ENCODE measurements at places on chromosomes 7 and 10.

DNA sequence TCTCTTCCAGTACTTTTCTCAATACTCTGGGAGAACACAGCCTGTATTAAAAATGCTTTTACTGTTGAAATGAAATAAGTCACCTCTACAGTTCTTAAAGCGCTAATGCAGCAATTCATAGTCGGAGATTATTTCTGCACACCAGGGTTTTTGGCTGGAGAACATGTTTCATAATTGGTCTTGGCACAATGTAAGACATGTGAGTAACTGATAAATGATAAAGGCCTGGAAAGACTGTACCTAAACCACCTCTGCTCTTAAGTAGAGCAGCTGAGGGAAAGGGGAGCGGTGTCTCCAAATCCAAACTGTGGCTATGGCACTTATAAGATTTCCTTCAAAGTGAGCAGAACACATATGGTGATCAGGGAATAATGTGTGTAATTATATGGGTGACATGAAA lies 390.3 kb upstream of the MBL2 start:
- DNase-seq = no peak

DNA sequence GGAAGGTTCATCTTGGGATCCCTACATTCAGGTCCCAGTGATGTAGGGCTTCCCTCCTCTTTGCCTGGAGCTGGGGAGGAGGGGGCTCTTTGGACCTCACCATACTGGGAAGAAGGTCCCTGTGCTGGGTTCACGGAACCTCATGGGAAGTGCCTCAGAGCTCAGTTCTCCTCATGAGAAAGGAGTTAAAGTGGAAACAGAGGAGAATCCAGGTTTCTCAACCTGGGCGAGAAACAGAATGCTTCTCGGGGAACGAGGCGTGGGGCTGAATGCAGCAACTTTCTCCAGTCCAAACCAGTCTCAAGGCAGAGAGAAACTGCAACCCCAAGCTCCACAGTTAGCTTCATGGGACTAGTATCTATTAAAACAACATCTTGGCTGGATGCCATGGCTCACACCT lies 382.7 kb upstream of the FOXK1 start:
- no peak for DNase-seq

- DNase-seq = no peak
Measured at GRCh38 chr10:75941223-75941801, 509.9 kb downstream of the LRMDA start.

DNA sequence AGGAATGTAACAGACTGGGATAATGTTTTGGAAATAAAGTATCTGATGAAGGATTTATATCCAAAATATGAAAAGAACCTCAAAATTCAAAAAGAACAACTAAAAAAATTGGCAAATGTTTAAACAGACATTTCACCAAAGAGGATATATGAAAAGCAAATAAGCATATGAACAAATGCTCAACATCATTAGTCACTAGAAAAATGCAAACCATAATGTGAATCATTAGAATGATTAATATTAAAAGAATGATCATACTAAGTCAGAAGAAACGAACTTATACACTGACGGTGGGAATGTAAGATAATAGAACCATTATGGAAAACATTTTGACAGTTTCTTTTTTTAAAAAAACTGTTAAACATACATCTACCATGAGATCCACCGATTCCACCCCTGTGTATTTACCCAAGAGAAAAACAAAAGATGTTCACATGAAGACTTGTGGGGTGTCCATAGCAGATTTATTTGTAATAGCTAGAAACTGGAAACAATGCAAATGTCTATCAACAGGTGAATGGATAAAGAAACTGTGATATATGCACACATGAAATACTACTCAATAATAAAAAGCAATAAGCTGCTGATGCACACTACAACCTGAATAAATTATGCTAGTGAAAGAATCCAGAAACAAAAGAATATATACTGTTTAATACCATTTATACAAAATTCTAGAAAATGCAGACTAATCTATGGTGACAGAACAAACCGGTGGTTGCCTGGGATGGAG lies 35.7 kb downstream of the PRKG1 start:
- no peak for DNase-seq

GRCh38 chr10:32005050-32005449 lies 51.2 kb downstream of the KIF5B start:
- no peak for DNase-seq

- no peak for DNase-seq
Measured at GRCh38 chr7:134589491-134589941, 40.6 kb downstream of the AKR1B15 start.

DNA sequence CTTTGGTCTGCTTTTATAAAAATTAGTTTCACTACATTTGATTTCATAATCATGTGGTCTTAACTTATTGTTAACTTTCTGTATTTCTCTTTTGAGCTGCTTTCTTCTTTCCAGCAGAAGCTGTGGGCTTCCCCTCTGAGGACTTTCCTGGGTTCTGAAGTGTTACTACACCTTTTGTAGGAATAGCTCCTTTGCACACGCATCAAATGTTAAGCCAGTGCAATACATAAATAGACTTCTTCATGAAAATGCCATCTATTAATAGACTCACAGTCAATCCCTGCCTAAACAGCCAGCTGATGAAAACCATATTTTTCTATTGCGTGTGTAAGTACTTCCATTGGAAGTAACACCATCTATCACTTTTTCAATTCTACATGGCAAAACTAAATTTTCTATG lies 1.5 kb downstream of the ABCB4 start:
- no peak for DNase-seq

GRCh38 chr10:119665901-119666708 lies 14.9 kb downstream of the BAG3 start:
- no peak for DNase-seq

DNA sequence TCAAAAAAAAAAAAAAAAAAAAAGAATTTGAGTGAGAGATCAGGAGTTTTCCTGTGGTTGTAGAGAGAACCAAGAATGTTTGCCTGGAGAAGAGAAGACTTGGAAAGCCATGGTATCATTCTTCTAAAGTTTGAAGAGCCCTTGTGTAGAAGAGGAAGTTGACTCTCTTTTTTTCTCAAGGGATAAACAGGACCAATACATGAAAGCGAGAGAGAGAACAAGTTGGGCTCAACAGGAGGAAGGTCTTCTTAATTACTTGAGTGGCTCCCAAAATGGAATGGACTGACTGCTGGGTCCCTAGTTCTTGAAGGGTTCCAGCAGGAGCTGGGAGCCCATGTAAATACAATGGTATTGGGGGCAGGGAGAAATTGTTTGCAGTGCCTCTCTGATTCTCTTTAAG lies 173.3 kb upstream of the ADO start:
- DNase-seq = no peak
